ENCODE measurements at places on chromosomes 4 and X.

- DNase-seq, result no peak
Observed at GRCh38 chr4:65599340-65599739, 70.9 kb downstream of the EPHA5 start.

DNA sequence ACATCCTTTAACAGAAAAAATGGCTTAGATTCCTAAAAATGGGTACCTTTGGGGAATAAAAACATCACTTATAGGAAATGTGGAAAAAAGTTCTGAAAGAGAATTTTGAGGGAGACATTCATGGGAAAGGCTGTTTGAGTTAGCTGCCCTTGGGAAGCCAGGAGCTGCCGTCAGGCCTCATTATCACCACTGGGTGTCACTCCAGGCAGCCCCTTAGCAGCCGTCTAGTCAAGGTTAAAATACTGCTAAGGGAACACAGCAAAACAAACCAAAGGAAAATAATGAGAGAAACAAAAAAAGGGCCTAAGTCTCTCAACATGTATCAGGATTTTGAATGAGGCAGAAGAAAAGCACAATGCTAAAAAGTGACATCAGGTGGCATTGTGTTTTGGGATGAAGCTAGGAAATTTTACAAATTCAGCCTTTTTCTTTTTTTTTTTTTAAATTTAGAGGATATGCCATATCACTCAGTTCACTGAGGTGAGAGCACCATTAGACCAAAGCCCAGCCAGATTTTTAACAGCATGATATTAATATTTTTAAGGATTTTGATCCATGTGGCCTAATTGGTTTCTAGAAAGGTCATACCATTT is 235.3 kb downstream of the GPAT3 start:
- peak; percentile 51 for DNase-seq

- no peak for DNase-seq
Observed at GRCh38 chr4:109359040-109359646, 56.7 kb upstream of the COL25A1 start.

- DNase-seq, result no peak
Observed at GRCh38 chr4:3295837-3296624, 3.2 kb downstream of the RGS12 start.

GRCh38 chr4:88144048-88144447 is 14.4 kb downstream of the ABCG2 start:
- DNase-seq, result no peak

GRCh38 chrX:153526801-153527200 is 9.4 kb downstream of the ATP2B3 start:
- DNase-seq, result peak; percentile 92

DNA sequence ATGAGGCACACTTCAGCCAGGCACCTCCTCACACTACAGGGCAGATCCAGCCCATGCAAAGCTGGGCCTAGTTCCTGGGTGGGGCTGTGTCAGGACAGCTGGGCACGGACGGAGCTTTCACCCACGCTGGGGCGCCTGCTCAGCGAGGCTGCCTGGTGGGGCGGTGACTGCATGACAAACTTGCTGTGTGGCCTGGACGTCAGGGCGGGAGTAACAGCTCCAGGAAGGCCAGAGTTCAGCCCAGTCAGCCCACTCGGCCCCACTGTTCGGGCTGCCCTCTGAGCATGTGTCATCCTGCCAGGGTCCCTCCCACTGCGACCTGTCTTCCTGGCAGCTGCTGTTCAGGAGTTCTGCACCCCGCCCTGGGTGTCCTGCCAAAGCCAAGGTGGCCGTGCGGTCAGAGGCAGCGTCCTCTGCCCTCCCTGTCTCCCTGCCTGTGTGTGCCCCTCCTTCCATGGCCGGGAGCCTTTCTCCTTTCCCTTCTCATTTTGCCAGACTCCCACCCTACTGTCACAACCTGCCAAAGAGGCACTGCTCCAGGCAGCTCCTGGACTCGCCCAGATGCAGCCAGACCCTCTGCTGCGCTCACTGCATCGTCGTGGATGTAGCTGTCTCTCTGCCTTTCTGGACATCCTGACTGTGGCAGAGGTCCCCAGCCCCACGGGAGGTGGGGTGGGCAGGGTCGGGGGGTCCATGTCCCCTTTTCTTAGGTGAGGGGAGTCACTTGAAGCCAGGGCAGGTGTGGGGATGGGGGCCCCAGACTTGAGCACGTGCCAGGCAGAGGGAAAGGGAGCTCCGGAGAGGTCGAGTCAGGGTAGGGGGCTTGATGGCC is 33.0 kb upstream of the KIAA0232 start:
- DNase-seq, result no peak

DNA sequence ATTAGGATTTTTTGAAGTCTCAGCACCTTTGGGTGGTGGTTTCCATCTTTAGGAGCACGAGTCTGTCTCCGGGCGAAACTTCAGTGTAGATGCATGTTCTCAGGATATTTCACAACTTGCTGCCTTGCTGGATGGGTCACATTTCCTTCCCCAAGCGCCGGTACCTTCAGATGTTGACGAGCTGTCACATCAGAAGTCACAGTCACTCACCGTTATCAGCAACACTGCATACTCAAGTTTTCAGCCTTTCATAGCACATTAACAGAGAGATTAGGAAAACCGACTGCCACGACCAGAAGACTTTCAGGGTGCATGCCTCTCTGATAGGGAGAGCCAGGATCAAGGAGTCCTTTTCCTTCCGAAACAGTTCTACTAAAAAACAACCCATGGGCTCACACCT is 77.8 kb downstream of the SHROOM2 start:
- DNase-seq, result no peak
